GM10248 (cell line): ENCODE measurements at places on chromosomes 16 and 17.
A peak's percentile ranks its signal among the peaks of the same experiment; 100 is the strongest.

DNA sequence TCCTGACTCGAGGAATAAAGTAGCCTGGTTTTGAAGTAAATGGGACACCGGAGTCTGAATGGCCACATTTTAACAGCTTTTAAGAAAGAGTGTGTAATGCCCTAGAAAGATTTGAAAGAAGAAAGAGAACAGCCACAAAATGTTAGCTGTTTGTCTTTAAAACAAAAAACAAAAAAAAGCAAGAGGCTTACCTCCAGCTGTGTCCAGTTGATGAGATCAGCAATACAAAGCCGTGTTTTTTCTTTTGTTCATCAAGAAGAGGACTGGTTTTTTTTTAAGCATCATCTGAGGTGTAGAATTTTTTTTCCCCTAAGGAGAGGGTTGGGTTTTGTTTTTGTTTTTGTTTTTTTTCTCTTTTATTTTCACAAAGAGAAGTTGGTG, 58.8 kb downstream of the NKD1 start:
- DNase-seq = no peak

- peak; percentile 73 for DNase-seq
Measured at GRCh38 chr17:74089869-74090464, 113.5 kb upstream of the RPL38 start.

GRCh38 chr17:82418001-82418986, at the start of the genes HEXD and OGFOD3:
Gene HEXD (plus strand): TSS chr17:82418347. CDS start chr17:82419800, 1,453 bp downstream.
Gene OGFOD3 (minus strand): TSS chr17:82418586. CDS start chr17:82418485, 101 bp downstream.
- DNase-seq = peak; percentile 97

GRCh38 chr16:52963212-52963854, 89.4 kb downstream of the CHD9NB start:
- DNase-seq = no peak

- DNase-seq = peak; percentile 58
Measured at GRCh38 chr17:81440511-81441244, 45.4 kb downstream of the BAHCC1 start.

DNA sequence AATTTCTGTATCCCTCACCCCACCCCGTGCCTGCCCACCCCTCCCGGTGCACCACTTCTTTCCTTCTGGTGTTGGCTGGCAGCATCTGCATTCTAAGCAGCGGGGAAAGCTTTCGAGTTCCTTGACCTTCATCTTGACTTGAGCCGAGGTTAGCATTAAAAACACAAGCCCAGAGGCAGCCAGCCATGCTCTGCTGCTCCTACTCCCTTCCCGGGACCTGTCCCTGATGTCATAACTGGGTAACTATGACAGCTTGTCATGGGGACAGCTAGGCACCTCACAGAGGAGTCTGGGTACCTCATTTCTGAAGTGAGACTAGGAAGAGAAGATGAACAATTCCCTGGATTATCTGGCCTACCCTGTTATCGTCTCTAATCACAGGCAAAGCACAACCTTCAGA, at the start of gene CFAP97D1:
Gene CFAP97D1, plus strand, starts transcription at position 301 of the 400 bp plus-strand sequence. Its CDS starts 28 bp downstream, at position 329.
- no peak for DNase-seq

DNA sequence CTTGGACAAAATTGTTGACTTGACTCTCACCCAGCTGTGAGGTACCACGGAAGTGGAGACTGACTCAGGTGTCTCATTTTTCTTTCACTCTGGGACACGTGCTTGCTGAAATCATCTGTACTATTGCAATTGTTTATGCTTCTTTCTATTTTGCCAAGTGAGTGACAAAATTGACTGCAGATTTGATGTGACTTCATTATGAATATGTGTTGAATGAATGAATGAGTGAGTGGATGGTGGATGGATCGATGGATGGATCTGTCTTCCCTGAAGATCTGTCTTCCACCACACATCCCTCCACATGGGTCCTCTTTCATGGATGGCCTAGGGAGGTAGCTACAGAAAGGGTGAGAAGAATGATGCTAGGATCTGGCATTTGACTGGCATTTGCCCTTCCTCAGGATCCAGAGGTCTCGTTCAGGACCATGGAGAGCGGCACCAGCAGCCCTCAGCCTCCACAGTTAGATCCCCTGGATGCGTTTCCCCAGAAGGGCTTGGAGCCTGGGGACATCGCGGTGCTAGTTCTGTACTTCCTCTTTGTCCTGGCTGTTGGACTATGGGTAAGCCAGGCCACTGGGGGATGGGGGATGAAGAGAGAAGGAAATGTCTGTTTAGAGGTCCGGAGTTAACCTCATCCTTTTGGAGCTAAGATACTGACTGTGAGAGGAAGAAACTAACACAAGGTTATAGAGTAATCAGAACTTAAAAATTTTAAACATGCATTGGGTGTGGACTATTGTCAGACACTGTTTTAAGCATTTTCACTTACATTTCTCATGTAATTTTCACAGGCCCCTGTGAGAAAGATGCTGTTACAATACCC, 12.7 kb downstream of the SLC5A11 start:
- DNase-seq = peak; percentile 66

GRCh38 chr16:49537924-49538459, 164.4 kb downstream of the C16orf78 start:
- DNase-seq = no peak

- peak; percentile 93 for DNase-seq
Measured at GRCh38 chr16:67666559-67667452, at the start of the genes C16orf86 and ENKD1. Gene C16orf86 (plus strand): TSS chr16:67666814. CDS start chr16:67666971, 157 bp downstream. Gene ENKD1 (minus strand): TSS chr16:67666750. CDS start chr16:67666442, 308 bp downstream.

DNA sequence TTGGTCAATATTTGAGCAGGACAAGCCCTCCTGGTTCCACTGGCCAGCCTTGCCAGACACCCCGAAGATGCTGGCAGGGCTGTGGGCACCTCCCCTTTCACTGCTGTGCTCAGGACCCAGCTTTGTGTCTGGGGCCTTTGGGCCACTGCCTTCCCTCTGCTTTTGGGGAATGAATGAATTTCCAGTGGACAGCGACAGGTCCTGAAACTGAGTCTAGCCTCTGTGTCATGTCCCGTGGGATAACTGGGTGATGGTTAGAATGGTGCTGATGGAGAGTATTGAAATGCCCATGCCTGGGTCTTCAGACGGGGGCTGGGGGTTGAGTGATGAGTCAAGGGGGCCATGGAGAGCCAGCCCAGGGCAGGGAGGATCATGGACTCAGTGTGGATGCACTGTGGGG, 135.8 kb downstream of the FOXL1 start:
- DNase-seq = no peak

DNA sequence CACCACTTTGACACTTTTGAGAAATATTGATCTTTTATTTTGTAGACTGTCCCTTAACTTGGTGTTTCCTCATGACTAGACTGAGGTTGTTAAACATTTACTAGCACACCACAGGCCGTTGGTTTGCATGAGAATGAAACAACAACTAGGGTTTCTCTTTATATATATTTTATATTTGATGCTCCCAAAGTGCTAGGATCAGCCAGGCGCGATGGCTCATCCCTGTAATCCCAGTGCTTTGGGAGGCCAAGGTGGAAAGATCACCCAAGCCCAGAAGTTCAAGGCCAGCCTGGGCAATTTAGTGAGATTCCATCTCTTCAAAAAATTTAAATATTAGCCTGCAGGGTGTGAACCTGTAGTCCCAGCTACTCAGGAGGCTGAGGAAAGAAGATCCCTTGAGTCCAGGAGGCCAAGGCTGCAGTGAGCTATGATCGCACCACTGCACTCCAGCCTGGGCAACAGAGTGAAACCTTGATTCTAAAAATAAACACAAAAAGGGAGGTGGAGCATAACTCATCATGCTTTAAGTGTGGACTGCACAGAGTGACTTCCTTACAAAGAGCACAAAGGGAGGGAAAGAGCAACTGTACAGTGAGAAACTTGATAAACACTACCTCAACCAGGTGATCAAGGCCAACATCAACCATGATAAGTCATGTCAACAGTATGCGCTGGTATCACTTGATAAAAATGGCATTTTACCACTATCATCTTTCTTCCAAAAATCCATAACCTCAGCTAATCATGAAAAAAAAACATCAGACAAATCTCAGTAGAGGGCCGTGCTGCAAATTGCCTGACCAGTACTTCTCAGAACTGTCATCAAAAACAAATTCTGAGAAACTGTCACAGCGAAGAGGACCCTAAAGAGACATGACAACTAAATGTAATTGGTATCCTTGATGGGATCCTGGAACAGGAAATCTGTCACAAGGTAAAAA, 72.8 kb upstream of the ATF7IP2 start:
- DNase-seq = peak; percentile 47

GRCh38 chr16:75372236-75372856, 61.0 kb downstream of the CFDP1 start:
- DNase-seq = no peak

DNA sequence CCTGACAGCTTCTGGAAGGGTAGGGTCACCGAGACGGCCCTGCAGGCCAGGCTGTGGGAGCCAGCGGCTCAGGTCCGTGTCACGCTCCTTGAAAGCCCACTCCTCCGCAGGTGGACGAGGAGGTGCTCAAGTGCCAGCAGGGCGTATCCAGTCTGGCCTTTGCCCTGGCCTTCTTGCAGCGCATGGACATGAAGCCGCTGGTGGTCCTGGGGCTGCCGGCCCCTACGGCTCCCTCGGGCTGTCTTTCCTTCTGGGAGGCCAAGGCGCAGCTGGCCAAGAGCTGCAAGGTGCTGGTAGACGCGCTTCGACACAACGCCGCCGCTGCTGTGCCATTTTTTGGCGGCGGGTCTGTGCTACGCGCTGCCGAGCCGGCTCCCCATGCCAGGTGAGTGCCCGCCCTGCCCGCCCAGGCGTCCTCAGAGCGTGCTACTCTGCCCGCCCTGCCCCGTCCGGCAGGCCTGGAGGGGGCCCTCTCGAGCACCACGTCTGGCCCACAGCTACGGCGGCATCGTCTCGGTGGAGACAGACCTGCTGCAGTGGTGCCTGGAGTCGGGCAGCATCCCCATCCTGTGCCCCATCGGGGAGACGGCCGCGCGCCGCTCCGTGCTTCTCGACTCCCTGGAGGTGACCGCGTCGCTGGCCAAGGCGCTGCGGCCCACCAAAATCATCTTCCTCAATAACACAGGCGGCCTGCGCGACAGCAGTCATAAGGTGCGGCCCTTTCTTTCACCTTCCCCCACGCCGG, 1.3 kb downstream of the NAGS start:
- peak; percentile 57 for DNase-seq
